ENCODE measurements at places on chromosomes 16 and 17. TPM values are rescaled to one million over a fixed set of nuclear protein-coding genes. Genes with fewer than 3 reads are reported as not detected.

- no peak overlapping the region for H3K4me3 ChIP-seq
- no peak overlapping the region for H3K27ac ChIP-seq
- H3K27me3 ChIP-seq: no peaks in the 10 kb centered on the region
Observed at GRCh38 chr17:82003411-82004381, 19.0 kb downstream of the CENPX start.

DNA sequence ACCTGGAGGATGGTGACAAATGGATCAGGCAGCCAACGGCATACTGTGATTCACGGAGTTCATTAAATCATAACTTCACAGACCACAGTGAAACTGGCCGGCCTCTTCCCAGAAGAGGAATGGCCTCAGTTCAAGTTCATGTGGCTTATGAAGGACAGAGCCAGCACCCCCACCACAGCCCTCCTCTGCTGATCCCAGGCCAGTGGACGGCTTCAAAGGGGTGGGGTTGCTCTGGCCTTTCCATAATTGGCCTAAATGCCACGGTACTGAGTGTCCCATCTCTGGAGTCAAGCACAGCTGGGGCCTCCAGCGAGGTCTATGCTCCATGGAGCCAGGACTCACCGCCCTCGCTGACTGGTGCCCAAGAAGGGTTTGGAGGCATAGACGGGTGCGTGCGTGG lies 21.4 kb downstream of the GALNS start:
- H3K36me3 ChIP-seq: peaks cover 6% of the 10 kb centered on the region
- no peaks in the 10 kb centered on the region for H3K27me3 ChIP-seq
- H3K4me3 ChIP-seq: no peak overlapping the region
- no peak overlapping the region for H3K27ac ChIP-seq

- no peak for DNase-seq
- no peak overlapping the region for H3K4me3 ChIP-seq
- no peak overlapping the region for H3K27ac ChIP-seq
- peaks cover 7% of the 10 kb centered on the region for H3K36me3 ChIP-seq
- H3K27me3 ChIP-seq: no peaks in the 10 kb centered on the region
Observed at GRCh38 chr16:70635336-70636016, 10.9 kb upstream of the IL34 start.

GRCh38 chr16:80743772-80744171 lies 60.6 kb downstream of the CDYL2 start:
- H3K27ac ChIP-seq: no peak overlapping the region
- no peaks in the 10 kb centered on the region for H3K27me3 ChIP-seq
- no peak overlapping the region for H3K4me3 ChIP-seq

GCGR gene
- total RNA-seq: 0.85 TPM

UBALD2 gene
- 30.3 TPM for total RNA-seq

Measured in WTC11 (cell line).